ENCODE measurements at places on chromosomes 7 and 10. TPM values are rescaled to one million over a fixed set of nuclear protein-coding genes. Genes with fewer than 3 reads are reported as not detected.

The PAPOLB gene
- total RNA-seq = not detected

The GPR26 gene
- total RNA-seq = not detected

The C10orf53 gene
- not detected for total RNA-seq

The CCM2 gene
- total RNA-seq = 32.8 TPM

The FAM25A gene
- not detected for total RNA-seq

The VAX1 gene
- 1.3 TPM for total RNA-seq

The CTTNBP2 gene
- 0.61 TPM for total RNA-seq
